Panc1 (cell line): ENCODE measurements at places on chromosomes 5 and 9. TPM values are rescaled to one million over a fixed set of nuclear protein-coding genes. Genes with fewer than 3 reads are reported as not detected.

The PRUNE2 gene
- total RNA-seq, result 0.18 TPM

DNA sequence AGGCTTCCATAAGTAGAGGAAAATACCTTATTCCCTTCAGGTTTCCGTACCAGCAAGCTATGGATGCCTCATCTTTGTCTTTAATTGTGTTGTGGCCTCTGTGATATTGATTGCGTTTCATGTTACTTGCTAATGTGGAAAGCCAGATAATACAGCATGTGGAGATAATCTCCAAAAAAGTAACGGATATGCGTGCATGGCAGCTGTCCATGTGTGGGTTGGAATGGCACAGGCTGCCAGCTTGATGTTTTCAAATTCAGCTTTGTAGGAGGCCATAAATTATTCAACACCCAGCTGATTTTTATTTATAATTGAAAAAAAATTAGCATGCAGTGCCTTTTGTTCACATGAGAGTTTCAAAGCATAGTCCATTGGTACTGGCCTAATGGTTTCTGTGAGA is 144.9 kb downstream of the GIN1 start:
- DNase-seq, result no peak

The FOXD4L5 gene
- 0.08 TPM for total RNA-seq

The SERF1A gene
- total RNA-seq, result 5.1 TPM

- DNase-seq, result no peak
Observed at GRCh38 chr9:17744786-17745185, 165.9 kb downstream of the SH3GL2 start.

The EMB gene
- 65.9 TPM for total RNA-seq

GRCh38 chr5:176320577-176320976 is 41.0 kb downstream of the KIAA1191 start:
- no peak for DNase-seq

GRCh38 chr5:109003928-109004327 is 256.2 kb downstream of the FER start:
- no peak for DNase-seq

- peak; percentile 28 for DNase-seq
Observed at GRCh38 chr9:113650207-113651131, 186.9 kb downstream of the RGS3 start.

The ZBED3 gene
- 6.8 TPM for total RNA-seq

DNA sequence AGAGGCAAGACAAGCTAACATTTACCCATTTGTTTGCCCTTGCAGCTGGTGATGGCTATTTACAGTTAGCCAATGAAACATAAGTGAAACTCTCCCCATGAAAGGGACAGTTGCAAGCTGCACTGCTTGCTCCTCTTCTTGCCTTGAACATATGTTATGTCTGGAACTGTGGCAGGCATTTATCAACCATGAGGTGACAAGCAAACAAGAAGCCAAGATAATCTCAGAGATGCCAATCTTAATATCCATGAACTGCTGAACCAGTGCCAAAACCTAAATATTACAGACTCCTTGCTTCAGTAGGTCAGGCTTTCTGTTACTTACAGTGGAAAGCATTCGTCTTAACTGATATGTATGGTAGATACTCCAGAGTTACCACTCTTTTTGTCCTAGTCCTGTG is 133.4 kb downstream of the ACTBL2 start:
- DNase-seq, result no peak

The LCP2 gene
- total RNA-seq, result 0.36 TPM

The ADGRD2 gene
- not detected for total RNA-seq

The RNF208 gene
- total RNA-seq, result 11.5 TPM

The CNTLN gene
- not detected for total RNA-seq

DNA sequence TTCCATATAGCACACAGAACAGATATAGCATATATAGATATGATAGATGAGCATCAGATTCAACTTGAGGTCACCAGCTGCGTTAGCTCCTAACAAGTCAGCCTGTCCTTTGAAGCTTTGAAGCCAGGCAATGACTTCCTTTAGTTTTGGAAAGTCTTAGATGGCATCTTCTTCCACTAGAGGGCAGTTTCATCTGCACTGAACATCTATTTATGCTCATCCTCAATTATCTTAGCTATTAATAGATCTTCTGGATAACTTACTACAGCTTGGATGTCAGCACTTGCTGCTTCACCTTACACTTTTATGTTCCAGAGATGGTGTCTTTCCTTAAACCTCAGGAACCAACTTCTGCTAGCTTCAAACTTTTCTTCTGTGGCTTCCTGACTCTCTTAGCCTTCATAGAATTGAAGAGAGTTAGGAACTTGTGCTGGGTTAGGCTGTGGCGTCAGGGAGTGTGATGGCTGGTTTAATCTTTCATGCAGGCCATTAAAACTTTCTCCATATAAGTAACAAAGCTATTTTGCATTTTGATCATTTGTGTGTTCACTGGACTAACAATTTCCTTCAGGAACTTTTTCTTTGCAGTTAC is 1401.4 kb downstream of the EFNA5 start:
- DNase-seq, result no peak

DNA sequence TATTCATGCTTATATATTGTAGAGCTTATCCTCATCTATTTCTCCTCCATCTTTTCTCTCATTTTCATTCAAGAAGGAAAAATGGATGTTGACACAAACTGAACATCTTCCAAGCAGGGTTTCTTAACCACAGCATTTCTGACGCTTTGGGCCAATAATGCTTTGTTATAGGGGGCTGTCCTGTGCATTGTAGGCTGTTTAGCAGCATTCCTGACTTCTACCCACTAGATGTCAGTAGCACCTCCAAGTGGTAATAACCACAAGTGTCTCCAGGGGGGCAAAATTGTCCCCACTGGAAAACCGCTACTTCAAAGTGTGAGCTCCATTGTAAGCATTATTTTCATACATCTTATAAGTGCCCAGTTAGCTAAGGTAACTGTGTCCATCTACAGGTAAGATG is 2.6 kb upstream of the TXNDC8 start:
- DNase-seq, result no peak

The HK3 gene
- total RNA-seq, result not detected

DNA sequence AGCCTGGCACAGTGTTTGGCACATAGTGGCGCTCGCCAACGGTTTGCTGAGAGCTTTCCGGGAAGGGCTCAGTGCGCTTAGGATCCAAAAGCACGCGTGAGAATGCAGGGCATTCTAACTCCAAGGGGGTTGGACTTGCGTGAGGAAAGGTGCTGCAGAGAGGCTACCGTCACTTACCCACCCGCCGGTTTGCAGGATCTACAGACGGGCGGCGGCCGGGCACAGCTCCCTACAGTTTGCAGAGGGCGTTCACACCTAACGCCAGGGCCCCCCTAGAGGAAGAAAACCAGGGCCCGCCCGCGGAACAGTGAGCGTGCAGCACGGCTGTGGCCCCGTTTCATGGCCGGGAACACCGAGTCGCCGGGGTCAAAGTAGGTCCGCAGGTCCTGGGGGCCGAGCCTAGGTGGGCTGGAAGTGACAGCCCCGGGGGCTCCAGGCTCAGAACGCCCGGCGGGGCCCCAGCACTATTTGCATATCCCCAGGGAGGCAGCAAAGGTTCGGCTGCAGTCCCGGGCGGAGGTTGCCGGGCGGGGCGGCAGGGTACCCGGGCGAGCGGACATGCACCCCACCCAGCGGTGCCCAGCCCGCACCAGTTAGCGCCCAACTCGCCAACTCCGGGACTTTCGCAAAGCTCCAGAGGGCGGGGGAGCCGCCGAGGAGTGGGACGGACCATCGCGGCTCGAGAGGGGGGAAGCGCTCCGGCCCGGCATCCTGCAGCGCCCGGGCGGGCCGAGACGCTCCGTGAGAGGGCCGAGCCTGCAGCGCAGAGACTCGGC is 526 bp upstream of the GALNT10 start:
- no peak for DNase-seq

The DRD1 gene
- total RNA-seq, result 1.0 TPM

- no peak for DNase-seq
Observed at GRCh38 chr5:124921694-124922093, 175.3 kb upstream of the ZNF608 start.

- DNase-seq, result no peak
Observed at GRCh38 chr5:176400382-176401156, 12.0 kb downstream of the HIGD2A start.

The ANKRD20A1 gene
- 1.9 TPM for total RNA-seq

DNA sequence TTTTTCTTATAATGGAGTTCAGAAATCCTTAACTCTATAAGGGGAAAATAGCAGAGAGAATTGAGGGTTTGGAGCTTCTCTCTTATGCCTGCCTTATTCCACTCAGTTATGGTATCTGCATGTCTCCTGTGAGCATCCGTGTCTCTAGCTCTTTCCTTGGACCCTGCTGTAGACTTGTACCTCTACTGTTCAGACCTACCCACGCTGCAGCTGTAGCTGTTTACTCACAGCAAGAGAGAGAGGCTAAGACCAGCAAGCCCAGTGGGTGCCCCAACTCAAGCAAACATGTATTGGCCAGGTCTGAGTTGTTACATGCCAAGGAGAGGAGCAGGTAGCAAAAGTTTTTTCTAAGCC is 7.1 kb upstream of the PCSK1 start:
- DNase-seq, result no peak

The TAF11L10 gene
- not detected for total RNA-seq

The NEUROG1 gene
- not detected for total RNA-seq

DNA sequence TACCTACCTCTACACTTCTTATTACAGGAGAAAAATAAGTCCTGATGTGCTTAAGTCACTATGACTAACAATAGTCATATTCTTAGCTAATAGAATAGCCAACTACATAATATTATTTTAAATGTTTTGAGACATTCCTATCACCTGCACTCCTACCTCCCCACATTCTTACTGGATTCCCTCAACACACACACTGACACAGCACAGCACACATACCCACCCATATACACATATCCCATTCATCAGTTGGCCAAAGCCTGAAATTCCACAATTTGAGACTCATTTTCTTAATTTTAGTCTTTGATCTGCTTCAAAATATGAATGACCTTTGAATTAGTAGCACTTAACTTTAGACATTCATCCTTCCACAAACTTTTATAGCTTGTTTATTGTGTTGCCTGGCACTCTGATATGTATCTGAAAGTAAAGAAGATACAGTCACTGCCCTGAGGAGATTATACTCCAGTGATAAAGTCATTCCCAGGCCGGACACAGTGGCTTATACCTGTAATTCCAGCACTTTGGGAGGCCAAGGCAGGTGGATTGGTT is 168.3 kb upstream of the RASA1 start:
- no peak for DNase-seq

The PCDHB3 gene
- total RNA-seq, result 0.92 TPM

The FBN2 gene
- 0.08 TPM for total RNA-seq

- DNase-seq, result no peak
Observed at GRCh38 chr5:168851902-168852321, 272.7 kb upstream of the PANK3 start.

- no peak for DNase-seq
Observed at GRCh38 chr9:104750185-104750767, 2.8 kb downstream of the NIPSNAP3A start.

DNA sequence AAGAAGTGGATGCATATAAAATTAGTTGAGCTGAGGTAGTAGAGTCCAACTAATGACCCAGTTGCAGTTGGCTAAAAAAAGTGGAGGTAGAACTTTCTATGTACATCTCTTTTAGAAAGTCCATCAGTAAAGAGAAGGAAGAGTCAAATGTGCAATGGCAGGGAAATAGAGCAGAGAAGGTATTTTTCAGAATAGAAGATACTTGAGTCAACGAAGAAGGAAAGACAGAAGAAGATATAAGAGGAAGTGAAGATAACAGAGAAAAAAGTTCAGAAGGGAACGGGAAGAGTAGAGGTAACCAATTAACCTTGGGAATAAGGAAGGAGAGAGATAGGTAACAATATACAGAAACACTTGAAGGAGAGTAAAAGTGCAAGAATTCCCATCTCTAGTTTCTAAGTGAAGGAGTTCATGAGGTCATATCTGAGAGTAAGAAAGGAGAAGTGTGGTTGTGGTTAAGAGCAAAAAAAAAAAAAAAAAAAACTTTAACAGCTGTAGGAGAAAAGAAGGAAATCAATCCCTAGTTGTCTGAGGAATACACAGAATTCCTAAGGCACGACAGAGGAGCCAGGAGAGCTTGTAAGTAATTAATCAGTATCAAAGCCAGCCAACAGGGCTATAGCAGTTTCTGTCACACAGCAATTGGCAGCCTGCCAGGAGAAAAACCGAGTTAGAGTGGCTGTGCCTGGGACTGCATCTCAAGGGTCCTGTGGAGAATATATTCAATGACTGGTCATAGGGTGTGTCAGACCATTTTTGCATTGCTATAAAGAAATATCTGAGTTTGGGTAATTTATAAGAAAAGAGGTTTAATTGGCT is 61.0 kb downstream of the ARL15 start:
- DNase-seq, result no peak

- DNase-seq, result no peak
Observed at GRCh38 chr9:105496826-105497225, 49.0 kb downstream of the FSD1L start.

- DNase-seq, result no peak
Observed at GRCh38 chr5:100900796-100901781, 2.0 kb downstream of the ST8SIA4 start.

DNA sequence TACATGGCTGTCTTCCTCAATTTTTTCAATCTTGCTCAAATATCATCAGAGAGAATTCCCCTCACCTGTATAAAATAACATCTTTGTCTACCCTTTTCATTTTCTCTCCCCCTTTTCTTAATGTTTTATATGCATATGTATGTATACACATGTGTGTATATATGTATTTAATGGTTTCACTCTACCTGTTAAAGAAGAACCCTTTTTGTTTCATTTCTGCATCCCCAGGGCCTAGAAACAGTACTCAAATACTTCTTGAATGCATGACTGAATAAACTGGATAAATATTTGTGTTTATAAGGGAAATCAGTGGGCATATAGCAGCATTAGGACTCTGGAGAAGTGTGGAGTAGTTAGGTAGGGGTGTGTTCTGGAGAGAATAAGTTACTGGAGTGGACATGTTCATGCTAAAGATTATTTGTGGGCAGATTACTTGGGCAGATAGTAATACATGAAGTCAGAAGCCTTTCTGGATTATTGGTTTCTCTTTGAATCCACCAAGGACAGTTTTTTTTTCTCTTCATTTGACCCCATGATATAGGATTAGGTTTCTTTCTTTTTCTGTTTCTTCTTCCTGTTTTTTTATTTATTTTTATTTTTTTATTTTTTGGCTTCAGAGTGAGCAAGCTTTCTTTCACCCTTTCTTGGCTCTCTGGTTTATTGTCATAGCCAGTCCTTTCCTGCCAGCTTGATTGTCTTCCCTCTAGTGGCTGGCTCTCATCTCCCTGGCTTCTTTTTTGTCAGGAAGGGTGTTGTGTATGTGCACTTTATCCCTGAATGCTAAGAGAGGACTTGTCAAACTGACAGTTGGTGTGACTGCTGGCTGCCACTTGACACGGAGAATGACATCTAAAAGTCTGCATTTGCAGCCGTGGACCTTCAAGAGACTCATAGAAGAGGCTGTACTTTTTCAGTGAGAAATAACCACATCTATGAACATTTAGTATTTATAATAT is 89.3 kb downstream of the ZCCHC7 start:
- DNase-seq, result no peak

DNA sequence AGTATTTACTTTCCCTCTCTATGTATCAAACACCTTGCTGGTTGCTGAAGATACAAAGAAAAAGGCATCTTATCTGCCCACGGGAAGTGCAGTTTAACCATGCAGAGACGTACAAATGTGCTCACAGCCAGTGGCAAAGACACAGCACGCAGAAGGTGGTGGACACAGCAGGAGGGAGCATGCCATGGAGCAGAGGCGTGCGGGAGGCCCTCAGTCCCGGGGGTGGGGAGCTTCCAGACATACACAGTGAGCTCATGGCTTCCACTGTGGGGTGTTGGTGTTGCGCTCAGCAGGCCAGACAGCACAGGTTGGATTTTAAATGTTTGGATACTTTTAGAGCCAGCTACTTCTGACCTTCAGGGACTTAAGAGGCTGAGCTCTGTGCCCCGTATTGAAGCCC is 8.8 kb upstream of the BARX1 start:
- no peak for DNase-seq
